ENCODE measurements at places on chromosomes 6 and 20.

DNA sequence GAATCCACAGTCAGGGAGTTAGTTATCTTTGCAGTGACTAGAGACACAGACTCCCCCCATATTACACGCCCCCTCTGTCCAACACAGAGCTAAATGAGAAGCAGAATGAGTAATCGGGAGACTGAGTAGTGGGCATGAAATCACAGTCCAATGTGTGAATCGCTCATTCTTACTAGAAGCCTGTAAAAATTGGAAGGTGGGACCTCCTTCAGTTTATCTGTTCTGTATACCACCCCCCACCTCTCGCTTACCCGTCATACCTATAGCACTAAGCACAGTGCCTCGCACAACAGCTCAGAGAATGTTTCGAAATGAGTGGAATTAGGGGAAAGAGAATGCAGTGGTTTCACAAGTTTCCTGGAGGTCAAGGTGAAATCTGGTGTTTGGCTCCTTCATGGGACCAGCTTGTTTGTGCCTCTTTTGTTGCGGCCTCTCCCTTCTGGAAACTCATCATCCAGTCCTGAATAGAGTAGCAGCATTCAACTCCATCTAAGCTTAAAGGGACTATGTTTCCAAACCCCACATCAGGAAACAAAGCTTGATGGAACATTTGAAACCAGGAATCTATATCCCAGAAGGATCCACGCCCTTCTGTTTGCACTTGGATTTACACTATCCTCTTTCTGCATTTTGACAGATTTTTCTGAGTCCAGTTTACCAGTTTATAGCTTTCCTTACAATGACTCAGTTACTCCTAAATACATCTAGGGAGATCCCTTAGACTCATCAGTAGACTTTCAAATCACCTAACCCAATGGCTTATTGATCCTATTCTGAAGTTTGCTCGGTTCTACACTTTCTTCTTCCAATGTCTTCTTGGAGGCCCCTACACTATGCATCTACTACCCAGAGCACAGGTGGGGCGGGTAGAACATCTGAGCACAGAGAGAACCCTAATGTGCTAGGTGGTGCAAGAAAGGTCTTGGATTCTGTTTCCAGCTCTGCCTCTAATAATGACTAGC lies 59.2 kb upstream of the PIM1 start:
- no peak for DNase-seq

DNA sequence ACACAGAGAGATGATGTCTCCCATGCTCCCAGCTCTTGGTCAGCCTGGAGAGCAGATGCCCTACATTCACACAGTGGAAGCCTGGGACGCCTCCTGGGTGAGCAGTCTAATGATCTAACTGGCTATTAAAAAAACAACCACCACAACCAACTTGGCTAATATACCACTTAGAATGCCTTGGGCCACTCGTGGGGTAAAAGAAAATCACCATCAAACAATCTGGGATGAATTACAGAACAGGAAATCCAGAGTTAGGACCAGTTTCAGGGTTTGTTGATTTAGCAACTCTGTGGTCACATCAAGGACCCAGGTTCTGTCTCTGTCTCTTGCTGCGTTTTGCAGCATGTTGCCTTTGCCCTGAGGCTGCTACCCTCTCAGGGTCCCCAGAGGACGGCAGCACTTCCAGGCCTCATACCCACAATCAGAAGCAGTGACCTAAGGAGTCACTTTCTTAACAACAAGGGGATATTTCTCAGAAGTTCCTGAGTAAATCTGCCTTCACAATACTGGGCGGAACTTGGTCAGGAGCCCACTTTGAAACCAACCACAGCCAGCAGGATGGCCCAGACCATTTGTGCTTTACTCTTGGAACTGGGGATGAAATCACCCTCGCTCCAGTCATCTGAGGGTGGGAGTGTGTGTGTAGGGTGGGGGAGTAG lies 118.7 kb downstream of the CLIC5 start:
- peak; percentile 5 for DNase-seq

DNA sequence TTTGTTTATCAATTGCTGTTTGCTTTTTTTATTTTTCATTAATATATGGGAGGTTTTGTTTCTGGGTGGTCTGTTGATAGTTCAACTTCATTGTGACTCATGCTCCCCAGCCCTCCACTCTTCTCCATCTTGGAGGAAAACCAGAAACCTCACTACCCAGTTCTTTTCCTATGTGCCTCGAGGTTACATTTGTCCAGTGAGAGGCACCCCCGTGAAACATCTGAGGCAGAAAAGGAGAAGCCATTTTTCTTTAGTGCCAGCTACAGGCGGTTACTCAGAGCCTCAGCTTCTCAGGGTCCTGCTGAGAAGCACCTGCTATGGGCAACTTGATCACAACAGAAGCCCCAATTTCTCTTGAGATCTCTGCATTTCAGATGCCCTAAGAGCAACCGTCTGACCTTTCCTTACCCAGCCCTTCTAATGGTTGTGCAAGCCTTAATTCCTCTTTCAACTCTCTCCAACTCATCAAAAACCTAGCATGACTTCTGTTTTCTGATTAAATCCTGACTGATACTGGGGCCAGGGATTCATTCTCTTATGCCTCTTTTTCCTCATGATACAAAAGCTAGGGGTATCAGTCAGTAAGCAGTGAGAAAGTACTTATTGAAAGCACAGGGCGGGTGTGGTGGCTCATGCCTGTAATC lies 144.6 kb downstream of the ELOVL4 start:
- no peak for DNase-seq

DNA sequence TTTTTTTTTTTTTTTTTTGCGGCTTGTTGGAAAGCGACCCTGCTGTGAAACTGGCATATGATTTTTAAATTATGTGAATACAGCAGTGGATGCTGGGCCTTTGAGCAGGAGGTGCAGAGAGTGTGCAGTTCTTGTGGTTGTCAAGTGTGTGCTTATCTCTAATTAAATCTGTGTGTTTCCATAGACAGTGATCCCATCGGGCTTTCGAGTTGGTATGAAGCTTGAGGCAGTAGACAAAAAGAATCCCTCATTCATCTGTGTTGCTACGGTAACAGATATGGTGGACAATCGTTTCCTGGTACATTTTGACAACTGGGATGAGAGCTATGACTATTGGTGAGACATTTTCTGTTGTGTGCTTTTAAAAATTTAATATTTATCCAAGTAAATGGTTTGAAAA lies 52.4 kb downstream of the L3MBTL3 start:
- no peak for DNase-seq

- DNase-seq: no peak
These were observed 59.5 kb downstream of the CTCFL start for GRCh38 chr20:57465486-57465885.

DNA sequence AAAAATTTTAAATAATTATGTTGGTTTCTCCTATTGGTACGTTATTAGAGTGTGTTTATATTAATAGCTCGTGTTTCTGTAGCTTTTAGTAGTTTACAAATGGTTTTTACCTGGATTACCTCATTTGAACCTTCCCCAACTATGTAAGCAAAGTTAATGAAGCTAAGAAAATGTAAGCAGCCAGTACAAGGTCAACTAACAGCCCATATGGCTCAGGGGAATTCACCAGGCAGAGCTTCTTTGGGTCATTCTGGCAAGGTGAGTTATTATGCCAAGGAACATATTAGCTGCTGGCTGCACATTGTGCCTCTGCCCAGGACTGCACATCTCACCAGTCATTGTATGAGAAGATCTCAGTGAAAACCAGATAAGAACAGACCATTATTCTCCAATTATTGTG lies 27.0 kb upstream of the MARCKS start:
- no peak for DNase-seq

DNA sequence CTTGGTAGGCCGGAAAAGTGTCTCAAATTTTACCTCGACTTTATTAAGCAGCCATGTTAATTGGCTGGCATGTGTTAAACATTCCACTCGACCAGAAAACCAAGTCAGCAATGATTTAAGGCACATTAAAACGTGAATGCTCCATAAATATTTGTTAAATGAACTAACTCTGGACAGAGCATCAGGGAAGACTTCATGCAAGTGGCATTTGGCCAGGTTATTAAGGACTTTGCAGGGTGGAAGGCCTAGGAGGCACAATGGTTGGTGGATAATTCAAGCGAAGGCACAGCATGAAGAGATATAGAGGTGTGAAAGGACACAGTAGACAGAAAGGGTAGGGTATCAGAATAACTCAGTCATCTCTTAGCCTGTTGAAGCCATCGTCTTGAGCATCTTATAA lies 23.0 kb downstream of the ELOVL5 start:
- DNase-seq: no peak

DNA sequence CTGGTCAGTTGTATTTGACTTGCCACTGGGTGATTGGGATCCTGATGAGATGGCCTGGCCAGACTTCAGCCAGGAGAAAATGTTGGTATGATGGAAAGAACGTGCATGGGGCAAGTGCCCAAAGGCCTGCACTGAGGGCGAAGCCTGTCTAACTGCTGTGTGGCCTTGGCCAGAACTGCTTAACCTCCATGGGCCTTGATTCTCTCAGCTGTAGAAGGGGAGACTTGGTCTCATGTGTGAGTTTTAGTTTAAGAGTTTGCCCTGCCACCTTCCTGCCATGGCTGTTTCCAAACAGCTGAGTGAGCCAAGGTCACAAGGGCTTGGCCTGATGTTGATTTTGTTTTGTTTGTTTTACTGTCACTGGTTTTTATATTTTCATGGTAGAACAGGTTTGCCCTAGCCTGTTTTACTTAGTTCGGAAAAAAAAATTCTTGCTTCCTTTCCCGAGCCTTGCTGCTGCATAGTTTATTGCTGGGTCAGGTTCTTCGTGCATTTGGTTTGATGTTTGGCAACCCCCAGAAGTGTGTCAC lies 35.3 kb downstream of the DSTN start:
- no peak for DNase-seq

GRCh38 chr6:53544470-53545308 lies at the start of gene GCLC:
Gene GCLC, minus strand, starts transcription at chr6:53545101. Its CDS starts 456 bp downstream, at chr6:53544645.
- peak; percentile 98 for DNase-seq

GRCh38 chr6:41509580-41509979 lies 36.6 kb upstream of the FOXP4 start:
- DNase-seq: no peak

- DNase-seq: no peak
These were observed 14.4 kb upstream of the GSTA4 start for GRCh38 chr6:53009511-53009910.

DNA sequence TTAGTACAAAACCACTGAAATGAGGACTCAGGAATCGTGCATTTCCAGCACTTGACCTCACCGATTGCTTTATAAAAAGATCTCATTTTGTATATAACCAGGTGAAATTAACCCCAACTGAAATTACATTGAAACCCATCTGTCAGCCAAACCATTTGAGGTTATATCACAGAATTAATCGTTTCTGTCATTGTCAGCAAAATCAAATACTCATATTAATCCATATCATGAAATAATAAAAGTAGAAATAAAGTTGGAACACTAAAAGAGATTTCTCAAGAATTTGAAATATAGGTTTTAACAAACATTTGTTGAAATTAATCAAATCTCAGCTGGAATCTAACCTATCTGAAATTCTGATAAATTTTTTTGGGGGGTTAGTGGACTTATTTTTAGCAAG lies 23.7 kb downstream of the KHDRBS2 start:
- DNase-seq: no peak

DNA sequence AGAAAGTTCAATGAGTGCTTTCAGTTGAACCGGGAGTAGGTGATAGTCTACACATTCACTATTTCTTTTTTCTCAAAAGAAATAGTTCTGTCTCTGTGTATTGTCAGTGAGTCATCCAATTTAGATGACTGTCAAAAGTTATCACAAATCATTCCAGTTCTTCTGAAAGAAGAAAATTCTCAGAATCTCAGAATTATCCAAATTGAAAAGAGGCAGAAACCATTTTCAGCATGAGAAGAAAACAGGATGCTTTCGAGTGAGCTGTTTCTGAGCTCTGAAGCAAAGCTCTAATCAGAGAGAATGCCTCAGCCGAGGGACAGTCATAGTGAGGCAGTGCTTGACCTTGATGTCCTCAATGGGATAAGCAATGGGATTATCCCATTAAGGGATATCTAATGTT lies 97.9 kb downstream of the HUS1B start:
- no peak for DNase-seq

DNA sequence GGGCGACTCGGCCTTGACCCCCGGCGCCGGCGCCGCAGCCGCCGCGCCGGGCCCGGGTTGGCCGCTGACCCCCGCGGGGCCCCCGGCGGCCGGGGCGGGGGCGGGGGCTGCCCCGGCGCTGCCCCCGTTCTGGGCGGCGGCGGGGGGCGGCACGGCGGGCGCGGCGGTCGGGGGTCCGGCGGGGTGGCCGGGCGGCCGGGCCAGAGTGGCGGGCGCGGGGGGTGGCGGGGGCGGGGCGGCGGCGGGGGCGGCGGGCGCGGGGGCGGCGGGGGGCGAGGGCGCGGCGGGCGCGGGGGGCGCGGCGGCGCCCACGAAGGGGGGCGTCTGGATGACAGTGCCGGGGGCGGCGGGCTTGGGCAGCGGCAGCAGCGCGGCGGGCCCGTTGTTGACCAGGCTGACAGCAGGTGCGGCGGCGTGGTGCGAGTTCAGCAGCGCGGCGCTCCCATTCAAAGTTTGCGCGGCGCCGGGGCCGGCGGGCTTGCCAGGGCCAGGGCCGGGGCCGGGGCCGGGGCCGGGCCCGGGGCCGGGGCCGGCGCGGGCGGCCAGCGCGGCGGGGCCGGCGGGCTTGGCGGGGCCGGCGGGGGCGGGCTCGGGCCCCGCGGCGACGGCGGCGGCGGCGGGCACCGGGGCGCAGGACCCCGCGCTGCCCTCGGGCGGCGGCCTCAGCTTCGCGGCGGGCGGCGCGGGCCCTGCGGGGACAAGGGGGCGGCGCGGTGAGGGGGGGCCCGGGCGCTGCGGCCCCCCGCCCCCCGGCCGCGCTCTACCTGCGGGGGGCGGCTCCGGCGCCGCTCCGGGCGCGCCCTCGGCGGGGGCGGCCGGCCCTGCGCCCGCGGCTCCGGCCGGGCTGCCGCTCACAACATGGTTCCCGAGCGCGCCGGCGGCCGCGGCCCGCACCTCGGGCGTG lies 659 bp downstream of the TAF4 start:
- DNase-seq: no peak

- no peak for DNase-seq
These were observed 6.2 kb downstream of the JPH2 start for GRCh38 chr20:44180814-44181213.

DNA sequence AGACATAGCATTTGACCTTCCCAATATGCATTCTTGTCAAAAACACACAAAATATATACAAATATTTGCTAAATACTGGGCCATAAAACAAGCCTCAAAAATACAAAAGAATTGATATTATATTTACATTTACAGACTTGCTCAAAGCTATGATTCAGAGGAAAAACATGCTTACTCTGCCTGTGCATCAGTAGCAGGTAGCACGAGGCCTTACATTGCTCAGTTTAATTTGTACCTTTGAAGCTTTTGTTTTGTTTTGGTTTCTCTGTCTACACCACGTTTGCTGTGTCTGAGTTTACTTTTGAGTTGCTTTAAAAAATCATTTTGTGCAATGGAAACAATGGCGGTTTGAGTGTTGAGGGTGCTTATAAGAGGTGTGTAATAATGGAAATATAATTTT lies 99.3 kb downstream of the PHF3 start:
- no peak for DNase-seq

- no peak for DNase-seq
These were observed 236.9 kb downstream of the CD109 start for GRCh38 chr6:73932866-73933265.

DNA sequence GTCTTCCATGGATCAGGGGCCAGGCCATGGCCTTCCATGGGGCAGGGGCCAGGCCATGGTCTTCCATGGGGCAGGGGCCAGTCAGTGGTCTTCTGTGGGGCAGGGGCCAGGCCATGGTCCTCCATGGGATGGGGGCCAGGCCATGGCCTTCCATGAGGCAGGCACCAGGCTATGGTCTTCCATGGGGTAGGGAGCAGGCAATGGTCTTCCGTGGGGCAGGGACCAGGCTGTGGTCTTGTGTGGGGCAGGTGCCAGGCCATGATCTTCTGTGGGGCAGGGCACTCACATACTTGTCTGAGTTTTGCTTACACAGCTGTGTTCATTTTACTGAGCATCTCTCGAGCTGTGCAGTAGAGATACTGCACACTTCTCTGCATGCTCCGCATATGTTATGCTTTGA lies 57.3 kb upstream of the THBS2 start:
- no peak for DNase-seq
